Inflammatory macrophage (primary cell): ENCODE measurements at places on chromosomes 4 and X.

GRCh38 chrX:140572724-140573123 lies 67.9 kb upstream of the SOX3 start:
- DNase-seq = peak; percentile 31

DNA sequence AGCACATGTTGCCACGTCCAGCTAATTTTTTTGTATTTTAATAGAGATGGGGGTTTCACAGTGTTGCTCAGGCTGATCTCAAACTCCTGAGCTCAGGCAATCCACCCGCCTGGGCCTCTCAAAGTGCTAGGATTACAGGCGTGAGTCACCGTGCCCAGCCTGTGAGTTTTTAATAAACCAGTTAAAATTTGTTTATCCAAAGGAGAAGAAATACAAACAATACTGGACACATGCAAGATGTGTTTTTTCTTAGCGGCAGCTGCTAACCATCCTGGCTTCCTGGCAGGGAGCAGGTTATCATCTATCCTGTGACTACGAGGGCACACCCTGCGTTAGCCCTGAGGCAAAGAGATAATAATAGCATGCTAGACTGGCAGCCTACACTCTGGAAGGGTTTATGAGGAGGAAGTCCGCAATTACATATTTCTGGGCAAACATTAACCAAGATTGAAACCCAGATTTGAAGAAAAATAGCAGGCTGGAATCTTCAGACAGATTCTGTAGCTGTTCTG lies 191.4 kb downstream of the SPRY1 start:
- no peak for DNase-seq

- DNase-seq = no peak
Observed at GRCh38 chrX:11588097-11588496, 77.6 kb downstream of the ARHGAP6 start.

DNA sequence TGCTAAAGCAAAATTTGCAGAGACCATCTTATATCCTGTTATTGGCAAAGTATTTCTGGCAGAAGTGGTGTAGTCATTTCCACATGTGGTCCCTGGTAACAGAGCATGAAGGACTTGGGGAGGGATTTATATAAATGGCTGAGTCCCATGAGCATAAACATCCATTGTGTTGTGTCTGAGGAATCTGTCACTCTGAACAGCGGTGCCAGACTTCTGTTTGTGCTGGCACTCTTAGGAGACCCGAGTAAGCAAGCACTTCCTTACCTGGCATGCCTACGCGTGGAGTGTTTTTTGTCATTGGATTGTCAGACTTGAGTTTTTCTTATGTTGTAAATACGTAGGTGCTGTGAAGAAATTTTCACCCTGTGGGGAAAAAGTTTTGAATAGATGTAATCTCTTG lies 285.9 kb downstream of the ARHGAP10 start:
- no peak for DNase-seq

GRCh38 chr4:42720533-42720932 lies 63.6 kb upstream of the ATP8A1 start:
- no peak for DNase-seq

GRCh38 chr4:53161051-53161786 lies 204.6 kb downstream of the SCFD2 start:
- DNase-seq = no peak

DNA sequence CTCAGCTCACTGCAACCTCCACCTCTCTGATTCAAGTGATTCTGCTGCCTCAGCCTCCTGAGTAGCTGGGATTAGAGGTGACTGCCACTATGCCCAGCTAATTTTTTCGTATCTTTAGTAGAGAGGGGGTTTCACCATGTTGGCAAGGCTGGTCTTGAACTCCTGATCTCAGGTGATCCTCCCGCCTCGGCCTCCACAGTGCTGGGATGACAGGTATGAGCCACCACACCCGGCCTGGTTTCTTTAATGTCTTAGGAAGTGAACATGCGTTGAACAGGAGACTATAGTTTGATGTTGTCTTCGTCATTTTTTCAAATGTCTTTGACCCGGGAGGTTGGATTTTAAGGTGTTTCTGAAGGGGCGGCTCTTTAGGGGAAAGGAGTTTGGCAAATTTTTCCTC lies 91.0 kb downstream of the DHRSX start:
- DNase-seq = no peak

- DNase-seq = no peak
Observed at GRCh38 chrX:74353984-74354383, 50.0 kb downstream of the ZCCHC13 start.

DNA sequence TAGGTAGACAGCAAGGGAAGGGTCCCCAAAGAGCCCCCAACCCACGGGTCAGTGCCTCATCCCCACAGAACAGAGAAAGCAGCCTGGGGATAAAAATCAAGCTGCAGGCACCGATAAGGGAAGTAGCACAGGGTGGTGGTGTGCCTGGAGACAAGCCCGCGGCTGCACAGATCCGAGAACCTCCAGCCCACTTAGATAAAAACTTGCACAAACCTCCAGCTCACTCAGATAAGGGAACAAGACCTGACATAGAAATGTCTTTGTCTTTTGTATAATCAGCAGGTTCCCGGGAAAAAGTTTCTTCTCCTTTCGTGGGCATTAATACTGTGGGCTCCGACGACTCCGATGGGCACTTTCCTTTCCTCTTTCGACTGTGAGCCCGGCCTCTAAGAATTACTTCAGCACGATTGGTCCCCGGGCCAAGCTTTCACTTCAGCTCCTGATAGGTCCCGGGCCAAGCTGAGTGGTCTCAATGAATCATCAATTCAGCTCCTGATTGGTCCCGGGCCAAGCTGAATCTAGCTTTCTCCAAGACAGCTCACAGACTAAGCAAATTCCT lies 32.4 kb downstream of the PRDX4 start:
- DNase-seq = peak; percentile 70

GRCh38 chr4:18935659-18936345 lies 914.2 kb upstream of the LCORL start:
- no peak for DNase-seq

DNA sequence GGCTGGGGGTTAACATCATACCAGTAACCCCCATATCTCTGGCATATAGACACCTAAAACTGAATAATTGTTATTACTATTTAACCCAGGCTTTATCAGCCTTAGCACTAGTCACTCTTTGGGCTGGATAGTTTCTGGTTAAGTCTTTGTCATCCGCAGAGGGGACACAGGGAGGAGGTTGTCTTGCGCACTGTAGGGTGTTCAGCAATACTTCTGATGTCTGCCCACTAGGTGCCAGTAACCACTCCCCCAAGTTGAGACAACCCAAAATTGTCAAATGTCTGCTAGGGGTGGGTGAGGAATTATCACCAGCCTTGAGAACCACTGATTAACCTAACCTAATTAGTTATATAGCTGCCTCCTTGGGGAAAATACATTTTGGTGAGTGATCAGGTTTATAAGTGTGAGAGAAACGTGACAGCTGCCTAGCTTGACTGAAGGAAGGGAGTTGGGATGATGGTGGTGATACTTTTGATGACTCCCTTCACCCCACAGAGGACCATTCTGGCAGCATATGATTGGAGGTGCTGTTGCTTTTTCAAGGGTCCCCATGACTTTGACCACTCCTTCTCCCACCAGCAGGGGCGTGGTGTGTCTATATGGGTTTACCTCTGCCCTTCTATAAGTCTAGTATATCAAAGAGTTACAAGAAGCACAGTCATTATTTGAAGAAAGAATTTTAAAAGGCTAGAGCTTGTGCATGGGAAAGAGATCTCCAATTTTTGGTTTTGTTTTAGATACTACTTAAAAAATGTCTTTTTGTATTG lies 140.9 kb downstream of the STIM2 start:
- no peak for DNase-seq

DNA sequence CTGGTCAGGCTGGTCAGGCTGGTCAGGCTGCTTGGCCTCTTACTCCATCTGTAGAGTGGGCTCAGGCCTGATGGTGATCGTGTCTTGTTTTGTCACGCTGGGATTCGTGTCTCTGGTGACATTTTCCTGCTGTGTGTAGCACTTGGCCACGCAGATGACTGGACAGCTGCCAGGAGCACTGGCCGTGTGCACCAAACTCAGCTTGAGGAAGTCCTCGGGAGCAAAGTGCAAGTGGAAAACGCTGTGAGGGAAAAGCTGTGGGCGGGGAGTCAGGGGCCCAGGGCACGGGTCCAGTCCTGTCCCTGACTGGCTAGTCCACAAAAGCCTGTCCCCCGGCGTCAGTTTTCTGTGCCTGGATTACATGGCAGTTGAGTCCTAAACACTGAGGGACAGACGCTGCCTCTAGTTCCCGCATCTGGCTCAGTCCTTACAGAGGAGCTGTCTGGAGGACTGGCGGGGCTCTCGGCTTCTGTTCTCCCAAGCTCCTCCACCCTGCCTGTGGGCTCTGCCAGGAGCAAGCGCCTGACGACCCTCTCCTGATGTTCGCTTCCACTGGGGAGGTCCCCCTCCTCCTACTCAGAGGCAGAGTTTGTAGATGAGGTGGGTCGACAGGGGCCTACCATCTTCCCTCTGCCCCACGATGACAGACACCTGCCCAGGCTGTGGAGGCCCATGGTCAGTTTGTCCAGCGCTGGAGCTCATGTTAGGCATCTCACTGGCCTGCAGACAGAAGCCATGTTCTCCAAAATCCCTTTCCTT lies 35.9 kb upstream of the GRPEL1 start:
- DNase-seq = peak; percentile 69

DNA sequence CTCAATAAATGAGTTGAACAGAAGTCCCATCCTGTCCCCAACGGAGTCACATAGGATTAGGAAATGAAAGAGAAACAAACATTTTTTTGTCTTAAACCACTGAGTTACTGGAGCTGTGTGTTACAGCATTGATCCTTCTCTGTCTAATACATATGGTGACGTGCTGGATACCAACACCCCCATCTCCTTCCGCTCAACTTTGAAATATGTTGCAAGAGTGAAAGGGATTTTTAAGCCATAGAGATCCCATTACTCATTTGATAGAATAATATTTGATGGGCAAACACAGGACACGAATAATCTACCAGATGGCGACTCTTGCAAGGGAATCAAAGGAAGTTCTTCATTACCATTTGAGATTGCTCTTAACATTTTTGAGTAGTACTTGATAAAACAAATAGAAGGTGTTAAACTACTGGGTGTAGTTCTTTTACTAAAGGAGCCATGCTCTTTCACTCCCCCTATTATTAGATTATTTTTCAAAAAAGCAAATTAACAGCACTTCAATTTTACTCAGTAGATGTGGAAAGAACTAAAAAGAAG lies 140.5 kb downstream of the PACRGL start:
- no peak for DNase-seq
